CD8-positive, alpha-beta T cell (primary cell): ENCODE measurements at places on chromosomes 2 and 18.

DNA sequence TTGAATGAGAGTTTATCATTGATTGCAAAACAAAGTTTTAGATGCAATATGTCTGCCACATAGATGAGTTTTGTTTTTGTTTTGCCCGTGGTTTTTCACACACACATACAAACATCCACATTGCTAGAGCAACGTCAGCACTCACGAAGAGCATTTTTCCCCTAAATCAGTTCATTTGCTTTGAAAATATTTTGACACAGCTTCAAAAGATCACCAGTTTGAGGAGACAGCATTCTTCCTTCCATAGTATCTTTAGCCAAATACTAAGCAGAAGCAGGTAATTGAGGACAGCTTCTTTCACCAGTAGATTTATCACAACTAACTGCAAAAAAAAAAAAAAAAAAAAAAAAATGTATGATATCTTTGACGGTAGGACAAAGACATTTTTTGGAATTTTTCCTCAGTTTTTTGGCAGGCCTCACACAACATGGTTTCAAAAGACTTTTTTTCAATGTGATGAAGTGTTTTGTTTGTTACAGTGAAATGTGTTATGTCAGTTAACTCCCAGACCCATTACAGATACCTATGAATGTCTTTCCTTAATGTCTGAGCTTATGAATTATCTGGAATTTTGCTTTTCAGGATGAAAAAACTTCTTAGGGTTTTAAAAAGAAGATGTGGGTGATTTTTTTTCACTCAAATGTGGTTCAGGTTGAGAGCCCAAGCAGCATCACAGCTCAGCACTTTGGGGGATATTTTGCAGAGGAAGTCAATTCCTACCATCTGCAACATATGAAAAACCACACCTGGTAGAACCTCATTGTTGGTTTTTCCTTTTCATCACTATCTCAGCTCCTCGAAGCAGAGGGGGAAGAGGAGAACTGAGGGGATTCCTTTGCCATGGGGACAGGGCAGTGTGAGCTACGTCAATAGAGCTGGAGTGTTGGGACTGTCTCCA, 31.6 kb downstream of the AOX1 start:
- no peak for DNase-seq

DNA sequence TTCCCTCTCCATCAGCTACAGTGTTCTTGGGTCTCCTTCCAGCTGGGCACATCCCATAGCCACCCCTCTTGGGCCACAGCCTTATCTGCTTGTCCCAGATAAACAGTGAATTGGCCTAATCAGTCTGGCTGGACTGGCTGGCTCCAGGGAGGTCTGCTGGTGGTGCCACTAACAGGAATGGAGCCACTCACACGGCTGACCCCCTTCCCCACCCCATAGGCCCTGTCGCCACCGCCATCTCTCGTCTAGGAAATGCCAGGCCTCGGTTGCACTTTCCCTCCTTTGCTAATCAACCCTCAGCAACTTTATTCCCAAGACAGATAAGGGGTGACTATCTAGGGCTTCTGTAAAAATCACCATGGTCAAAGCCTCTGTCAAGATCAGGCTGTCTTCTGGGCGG, 23.0 kb upstream of the TNP1 start:
- no peak for DNase-seq

DNA sequence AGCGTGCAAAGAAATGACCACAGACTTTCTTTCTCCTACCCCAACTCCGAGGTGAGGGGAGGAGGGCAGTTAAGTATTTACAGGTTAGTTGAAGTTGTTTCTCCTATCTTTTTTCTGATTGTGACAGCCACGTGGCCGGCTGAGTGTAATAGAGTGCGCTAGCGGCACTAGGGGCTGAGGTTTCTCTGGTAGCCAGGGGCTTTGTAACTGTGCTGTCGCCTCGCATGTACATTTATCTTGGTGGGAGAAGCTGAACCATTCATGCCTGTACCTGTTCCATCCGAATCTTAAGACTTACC, 214.1 kb upstream of the STON1 start:
- peak; percentile 69 for DNase-seq

DNA sequence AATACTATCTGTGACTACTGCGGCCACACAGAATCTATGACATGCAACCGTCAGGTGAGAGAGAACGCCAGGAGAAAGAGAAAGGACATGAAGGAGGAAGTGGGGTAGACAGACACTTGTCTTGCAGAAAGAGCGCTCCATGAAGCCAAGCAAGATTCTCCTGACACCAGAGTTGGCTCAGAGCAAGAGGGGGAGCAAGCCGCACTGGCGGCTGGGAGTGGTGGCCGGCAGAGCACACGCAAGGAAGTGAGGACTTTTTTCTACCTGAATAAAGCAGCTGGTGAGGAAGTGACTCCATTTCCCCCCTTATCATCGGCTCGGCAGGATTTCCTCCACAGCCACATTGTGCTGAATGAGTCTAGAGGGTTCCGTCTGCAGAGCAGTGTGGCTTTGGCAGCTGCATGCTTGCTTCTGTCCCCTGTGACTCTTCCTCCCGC, 181.6 kb downstream of the BCL2 start:
- peak; percentile 76 for DNase-seq

DNA sequence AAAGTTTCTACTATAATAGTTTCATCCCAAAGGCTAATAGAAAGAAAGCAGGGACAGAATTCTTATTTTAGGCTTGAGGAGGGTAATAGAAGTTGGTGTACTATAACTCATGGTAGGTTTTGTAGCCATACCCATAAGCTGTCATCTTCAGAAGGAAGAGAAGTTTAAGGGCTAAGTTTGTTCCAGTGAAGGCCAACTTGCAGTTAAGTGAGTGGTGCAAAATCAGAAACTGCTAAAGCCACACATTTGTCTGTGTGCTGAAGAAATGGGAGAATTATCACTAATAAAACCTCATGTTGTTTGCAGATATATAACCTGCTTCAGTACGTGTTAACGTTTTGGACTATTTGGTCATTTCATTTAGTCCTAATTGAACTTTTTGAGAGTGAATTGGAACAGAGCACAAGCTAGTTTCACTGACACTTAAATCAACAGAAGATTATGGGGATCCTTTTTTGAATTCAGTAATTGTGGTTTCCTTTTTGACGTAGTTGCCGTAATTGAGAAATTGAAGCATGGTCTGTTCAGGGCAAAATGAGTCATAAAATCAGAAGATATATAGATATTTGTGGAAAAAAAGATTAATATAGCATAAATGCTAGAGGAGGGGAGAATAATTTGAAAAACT, 69.1 kb downstream of the PHLPP1 start:
- no peak for DNase-seq

- no peak for DNase-seq
Measured at GRCh38 chr2:225971433-225971832, 571.9 kb downstream of the NYAP2 start.

DNA sequence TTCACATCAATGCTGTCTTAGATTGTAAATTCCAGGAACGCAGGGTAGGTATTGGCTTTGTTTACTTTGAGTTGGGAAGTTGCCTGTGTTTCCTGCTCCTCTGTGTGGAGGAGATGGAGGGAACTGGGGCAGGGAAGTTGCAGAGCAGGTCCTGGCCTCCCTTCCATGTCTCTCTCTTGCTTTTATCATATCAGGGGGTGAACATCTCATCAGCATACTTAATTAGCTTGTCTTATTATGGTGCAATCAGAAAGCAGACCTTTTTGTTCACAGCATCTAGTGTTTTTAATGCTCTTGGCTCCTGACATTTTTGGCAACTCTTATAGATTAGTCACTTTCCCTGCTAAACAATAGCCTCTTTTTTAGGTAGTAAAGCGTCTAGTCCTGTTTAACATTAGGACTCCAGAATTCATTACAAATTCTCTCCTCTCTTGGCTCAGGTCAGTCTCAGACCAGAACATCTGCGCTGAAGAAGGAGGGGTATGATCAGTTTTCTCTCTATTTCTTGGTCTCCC, 11.5 kb upstream of the DIPK1C start:
- DNase-seq = no peak

DNA sequence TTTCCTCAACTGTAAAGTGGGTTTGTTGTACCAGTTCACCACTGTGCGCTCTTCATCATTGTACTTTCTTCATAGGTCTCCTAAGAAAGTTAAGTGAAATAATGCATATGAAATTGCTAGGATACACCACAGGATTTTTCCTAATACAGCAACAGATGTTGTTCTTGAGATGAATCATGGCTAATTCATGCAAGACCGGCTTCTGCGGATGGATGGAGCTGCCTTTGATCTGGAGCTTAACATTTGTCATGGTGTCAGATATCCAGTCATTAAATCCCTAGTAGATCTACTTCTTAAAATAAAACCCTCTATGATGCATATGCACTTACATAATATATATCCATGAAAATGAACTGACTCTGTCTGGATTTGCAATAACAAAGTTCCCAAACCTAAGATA, 114.1 kb downstream of the COL6A3 start:
- no peak for DNase-seq
